ENCODE measurements at places on chromosomes 3 and 15. TPM values are rescaled to one million over a fixed set of nuclear protein-coding genes. Genes with fewer than 3 reads are reported as not detected.

BTLA gene
- total RNA-seq, result 0.35 TPM

TMCO5A gene
- total RNA-seq, result not detected

SOX2 gene
- not detected for total RNA-seq

TP63 gene
- 0.40 TPM for total RNA-seq

PPP2R3A gene
- total RNA-seq, result 82.8 TPM

RCCD1 gene
- 10.8 TPM for total RNA-seq

All from cardiac septum (tissue), 1 donor.